ENCODE measurements at places on chromosomes 12 and 14.

GRCh38 chr14:70907996-70908934, 1.0 kb downstream of the PCNX1 start:
- peak; percentile 33 for ATAC-seq

DNA sequence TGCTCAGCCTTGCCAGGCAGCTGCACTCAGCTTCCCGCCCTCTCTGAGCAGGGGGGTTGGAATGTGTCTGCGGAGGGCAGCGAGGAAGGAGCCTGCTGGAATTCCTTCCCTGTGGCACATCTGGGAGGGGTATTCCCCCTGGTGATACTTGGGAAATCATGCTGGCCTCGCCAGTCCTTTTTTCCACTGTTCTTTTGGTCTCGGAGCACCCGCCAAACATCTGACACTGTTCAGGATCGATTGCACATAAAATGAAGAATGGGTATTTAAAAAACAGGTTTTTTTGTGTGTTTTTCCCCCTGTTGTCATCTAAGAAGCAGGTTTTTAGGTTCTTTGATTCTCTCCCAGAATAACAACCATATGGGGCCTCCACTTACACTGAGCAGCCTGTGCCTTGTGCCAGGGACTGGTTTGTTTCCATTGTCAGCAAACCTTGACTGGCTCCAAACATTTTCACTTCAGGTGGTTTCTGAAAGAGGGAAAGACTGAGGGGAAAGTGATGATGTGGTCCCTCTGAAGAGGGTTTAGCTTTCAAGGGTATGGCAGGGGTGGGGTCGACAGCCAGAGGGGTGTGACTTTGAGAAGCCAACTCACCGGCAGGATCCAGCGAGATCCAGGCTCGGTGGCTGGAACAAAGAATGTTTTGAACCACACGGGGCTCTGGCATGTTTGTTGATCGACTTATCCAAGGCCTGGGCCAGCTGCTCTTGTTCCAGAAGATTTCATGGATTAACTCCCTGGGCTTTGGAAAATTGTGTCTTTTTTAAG, 215.1 kb downstream of the CACNA1C start:
- ATAC-seq: no peak

DNA sequence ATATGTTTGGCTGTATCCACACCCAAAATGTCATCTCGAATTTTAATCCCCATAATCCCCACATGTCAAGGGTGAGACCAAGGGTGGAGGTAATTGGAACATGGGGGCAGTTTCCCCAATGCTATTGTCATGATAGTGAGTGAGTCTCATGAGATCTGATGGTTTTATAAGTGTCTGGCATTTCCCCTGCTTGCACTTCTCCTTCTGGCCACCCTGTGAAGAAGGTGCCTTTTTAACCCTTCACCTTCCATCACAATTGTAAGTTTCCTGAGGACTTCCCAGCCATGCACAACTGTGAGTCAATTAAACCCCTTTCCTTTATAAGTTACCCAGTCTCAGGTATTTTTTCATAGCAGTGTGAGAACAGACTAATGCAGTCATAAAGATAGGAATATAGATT, 216.7 kb upstream of the SSTR1 start:
- ATAC-seq: no peak

- ATAC-seq: peak; percentile 85
Observed at GRCh38 chr12:30926243-30927221, at the start of gene TSPAN11. Gene TSPAN11, plus strand, starts transcription at chr12:30926748. Its CDS starts 27,244 bp downstream, at chr12:30953992.

- no peak for ATAC-seq
Observed at GRCh38 chr12:26833743-26834490, 923 bp upstream of the ITPR2 start.

- no peak for ATAC-seq
Observed at GRCh38 chr12:119683413-119683812, 15.5 kb downstream of the PRKAB1 start.

DNA sequence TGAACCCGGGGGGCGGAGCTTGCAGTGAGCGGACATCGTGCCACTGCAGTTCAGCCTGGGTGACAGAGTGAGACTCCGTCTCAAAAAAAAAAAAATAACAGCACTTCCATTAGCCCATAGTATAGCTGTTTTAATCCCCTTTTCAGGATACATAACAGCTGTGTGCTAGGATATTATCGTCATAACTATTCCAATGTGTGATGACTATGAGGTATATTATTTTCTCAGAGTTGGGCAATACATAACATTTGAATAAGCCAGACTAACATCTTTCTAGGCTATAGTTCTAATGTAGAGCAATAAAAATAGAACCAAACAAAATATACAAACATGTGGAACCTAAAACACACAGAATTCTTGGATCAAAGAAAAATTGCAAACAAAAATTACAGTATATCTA, 57.1 kb downstream of the MARK3 start:
- no peak for ATAC-seq

GRCh38 chr12:59559696-59560095, 36.1 kb upstream of the SLC16A7 start:
- no peak for ATAC-seq

- no peak for ATAC-seq
Observed at GRCh38 chr14:106811162-106811561, 1284.8 kb downstream of the TMEM121 start.

- ATAC-seq: no peak
Observed at GRCh38 chr12:56836800-56837663, 73.9 kb downstream of the HSD17B6 start.

DNA sequence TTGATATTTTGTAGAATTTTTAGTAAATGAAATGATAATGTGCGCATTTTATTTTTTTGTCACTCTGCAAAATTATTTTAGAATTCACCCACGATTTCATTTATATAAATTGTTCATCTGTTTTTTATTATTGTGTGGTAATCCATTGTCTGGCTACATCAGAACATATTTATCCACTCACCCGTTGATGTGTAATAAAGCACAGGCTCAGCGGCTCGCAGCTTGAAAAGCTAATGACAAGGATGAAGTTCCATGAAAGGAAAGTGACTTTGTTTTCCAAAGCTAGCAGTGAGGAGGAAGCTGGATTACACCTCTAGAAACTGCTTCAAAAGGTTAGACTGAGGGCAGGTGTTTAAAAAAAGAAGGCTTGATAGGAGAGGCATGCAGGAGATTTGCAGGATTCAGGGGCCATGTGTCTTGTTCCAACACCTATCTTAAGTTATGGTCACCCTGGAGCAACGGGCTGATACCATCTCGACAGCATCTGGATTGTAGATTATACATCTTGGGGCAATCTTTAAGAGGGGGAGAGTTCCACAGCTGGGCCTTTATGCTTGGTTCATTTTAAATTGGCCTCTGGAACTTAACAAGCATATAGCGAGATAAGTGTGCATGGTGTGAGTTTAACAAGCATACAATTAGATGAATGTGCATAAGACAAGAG, 194.1 kb downstream of the TMTC3 start:
- no peak for ATAC-seq

DNA sequence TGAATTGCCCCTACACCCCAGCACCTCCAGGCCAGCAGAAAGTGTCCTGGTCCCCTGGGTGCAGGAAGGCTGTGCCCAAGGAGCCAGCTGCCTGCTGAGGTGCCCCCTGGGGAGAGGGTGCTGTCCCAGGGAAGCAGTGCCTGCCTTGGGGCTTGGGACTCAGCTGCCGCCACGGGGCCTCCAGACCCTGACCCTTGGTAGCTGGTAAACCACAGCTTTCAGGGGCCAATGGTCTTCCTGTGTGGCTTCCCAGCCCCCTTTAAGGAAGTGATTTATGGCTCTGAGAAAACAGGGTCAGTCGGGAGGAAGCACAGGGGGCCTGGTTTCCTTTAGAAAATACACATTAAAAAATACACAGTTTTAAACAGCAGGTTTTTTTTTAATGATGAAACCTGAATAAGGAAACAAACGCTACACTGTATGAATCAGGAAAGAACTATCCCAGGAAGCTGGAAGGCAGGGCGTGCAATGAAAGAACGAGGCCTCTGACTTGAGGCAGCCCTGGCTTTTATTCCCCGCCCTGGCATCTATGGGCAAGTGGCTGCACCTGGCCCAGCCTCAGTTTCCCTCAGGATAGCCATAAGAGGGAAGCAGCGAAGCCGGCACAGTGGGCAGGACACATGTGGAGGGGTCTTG, 40.6 kb upstream of the EML1 start:
- ATAC-seq: peak; percentile 5

GRCh38 chr12:102120564-102120873, 536 bp downstream of the PARPBP start:
- no peak for ATAC-seq
